ENCODE measurements at places on chromosomes 7 and 10.

- DNase-seq = no peak
Observed at GRCh38 chr7:41027428-41028115, 675.3 kb downstream of the INHBA start.

GRCh38 chr10:33772370-33773252, 438.1 kb upstream of the NRP1 start:
- DNase-seq = no peak

GRCh38 chr7:39987641-39988347, 37.7 kb downstream of the CDK13 start:
- no peak for DNase-seq

DNA sequence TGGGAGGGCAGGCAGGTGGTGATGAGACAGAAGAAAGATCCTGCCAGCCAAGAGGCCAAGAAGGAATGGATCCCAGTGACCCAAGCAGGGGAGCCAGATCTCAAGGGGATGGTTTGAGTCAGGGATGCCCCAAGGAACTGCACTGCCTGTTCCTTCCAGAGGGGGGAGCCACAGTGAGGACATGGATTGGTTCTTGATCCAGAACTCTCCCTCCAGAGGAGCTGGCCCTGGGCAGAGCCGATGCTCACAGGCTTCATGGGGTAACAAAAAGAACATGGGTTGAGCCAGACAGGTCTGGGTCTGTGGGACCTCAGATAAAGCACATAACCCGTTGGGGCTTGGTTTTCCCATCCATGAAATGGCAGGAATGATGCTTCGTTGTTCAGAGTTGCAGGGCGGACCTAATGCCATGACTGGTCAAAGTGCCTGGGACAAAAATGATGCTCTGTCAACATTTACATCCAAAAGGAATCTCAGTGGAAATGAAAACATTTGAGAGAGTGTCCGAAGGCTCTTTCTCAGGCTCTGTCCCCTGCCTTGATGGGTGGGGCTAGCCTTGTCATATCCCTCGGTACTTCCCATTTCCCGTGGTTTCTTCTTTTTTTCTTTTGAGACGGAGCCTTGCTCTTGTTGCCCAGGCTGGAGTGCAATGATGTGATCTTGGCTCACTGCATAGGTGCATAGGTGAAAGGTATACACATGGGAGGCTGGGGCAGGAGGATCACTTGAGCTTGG, 4.7 kb upstream of the DENND2A start:
- peak; percentile 58 for DNase-seq

- DNase-seq = no peak
Observed at GRCh38 chr10:101064415-101065030, 2.7 kb downstream of the KAZALD1 start.

DNA sequence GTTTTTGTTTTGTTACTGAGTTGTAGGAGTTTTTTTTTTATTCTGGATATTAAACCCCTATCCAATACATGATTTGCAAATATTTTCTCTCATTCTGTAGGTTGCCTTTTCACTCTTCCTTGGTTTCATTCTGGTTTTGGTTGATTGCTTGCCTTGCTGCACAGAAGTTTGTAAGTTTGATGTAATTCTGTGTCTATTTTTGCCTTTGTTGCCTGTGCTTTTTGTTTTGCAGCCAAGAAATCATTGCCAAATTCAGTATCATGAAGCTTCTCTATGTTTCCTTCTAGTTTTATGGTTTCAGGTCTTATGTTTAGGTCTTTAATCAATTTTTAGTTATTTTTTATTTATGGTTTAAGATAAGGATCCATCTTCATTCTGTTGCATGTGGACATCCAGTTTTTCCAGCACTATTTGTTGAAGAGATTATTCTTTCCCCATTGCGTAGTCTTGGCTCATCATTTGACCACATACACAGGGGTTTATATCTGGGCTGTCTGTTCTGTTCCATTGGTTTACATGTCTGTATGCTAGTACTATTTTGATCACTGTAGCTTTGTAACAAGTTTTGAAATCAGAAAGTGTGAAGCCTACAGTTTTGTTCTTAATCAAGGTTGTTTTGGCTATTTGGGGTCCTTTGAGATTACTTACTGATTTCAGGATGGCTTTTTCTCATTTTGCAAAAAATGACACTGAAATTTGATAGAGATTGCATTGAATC, 26.4 kb downstream of the BMPR1A start:
- no peak for DNase-seq

DNA sequence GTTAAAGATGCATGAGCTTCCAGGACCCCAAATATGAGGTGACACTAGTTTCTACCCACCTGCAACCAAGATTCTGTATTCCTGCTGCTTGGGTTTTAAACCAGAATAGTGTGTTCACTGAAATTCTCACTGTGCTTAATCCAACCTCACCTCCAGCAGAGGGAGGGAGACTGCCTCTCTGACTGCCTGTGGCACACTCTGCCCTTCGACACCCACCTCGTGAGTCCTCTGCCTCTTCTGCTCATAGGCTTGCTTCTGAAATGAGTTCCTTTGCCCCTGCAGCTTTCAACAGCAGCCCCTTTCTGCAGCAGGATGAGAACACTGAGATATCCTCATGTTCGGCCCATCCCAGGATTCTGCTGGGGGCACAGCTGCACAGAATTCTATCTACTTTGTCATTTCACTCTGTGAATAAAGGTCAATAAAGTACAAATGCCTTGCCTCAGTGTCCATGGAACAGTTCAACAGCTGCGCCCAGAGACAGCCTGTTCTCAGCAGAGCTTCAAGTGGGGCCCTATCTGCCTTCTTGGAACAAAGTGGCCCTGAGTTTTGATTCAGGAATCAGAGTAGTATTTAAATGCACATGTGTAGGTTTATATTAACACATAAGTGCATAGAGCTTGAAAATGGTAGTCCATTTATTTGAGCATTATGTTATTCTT, 632.5 kb downstream of the TNS3 start:
- DNase-seq = no peak

GRCh38 chr10:34281661-34282582, 533.2 kb downstream of the PARD3 start:
- DNase-seq = no peak

DNA sequence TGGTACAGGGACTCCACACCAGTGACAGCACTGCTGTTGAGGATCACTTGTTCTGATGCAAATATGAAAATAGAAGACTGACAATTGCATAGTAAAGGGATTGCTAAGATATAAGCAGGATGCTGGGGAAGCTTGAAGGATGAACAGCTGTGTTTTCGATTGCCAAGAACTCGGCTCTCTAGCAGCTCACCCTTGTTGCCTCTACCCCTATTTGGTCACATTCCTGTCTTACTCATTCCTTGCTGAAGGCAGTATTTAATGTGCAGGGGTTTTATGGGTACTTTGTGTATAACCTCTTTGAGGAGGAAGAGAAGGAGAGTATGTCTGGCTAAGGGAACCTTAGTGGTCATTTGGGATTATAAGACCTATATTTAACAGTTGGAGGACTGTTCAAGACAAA, 218.8 kb downstream of the AUTS2 start:
- no peak for DNase-seq

- no peak for DNase-seq
Observed at GRCh38 chr10:4213441-4213840, 428.4 kb upstream of the KLF6 start.

GRCh38 chr10:33609546-33609945, 275.1 kb upstream of the NRP1 start:
- DNase-seq = no peak

DNA sequence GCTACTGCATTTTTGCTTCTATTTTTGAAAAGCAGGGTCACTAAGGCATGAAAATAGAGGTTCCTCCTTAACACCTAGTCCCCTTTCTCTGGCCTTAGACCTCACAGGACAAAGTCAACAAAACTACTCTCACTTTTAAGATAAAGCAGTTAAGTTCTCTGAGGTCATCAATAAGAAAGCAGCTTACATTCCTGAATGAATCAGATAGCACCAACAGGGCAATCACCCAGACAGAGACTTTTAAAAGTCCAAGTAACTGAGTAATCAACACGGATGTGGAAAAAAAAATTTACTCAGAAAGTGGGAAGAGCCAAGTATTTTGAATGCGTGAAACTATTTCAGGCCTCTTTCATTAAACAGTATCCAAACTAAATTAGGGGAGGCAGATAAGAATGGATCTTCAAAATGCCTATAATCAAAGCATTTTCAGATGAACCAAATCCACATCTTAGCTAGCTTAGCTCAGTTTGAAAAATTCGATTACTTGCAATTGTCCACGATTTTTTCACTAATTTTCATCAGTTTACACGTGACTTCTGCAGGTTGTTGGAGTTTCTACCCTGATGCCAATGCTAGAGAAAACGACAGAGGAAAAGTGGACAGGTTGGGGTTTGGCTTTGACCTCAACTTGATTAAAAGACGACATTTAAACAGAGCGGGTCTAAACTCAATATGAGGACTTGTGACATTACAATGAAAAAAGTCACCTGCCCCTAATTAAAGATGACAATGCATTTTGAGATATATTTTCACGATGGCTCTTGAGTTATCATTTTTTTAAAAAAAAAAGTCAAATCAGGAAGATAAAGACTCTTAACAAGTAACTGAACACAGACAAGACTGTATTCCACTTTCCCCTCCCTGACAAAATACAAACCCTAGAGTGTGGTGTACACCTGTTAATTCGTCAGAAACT, 1.6 kb downstream of the BEND7 start:
- no peak for DNase-seq

DNA sequence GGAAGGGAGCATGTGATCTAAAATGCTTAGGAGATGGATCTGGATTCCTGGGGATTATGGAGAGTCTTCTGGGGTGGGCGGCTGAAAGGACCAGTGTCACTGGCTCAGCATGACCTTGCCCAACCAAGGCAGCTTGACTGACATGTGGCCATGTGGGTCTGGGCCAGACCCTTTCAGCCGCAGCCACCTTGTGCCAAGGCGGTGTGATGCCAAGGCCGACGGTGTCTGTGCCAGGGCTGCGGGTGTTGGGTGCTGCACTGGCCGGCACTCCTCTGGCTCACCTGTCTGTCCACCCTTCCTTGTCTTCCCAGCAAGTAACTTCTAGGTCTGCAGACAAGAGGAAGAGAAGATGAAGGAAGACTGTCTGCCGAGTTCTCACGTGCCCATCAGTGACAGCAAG, 8.8 kb downstream of the DEPP1 start:
- DNase-seq = no peak

DNA sequence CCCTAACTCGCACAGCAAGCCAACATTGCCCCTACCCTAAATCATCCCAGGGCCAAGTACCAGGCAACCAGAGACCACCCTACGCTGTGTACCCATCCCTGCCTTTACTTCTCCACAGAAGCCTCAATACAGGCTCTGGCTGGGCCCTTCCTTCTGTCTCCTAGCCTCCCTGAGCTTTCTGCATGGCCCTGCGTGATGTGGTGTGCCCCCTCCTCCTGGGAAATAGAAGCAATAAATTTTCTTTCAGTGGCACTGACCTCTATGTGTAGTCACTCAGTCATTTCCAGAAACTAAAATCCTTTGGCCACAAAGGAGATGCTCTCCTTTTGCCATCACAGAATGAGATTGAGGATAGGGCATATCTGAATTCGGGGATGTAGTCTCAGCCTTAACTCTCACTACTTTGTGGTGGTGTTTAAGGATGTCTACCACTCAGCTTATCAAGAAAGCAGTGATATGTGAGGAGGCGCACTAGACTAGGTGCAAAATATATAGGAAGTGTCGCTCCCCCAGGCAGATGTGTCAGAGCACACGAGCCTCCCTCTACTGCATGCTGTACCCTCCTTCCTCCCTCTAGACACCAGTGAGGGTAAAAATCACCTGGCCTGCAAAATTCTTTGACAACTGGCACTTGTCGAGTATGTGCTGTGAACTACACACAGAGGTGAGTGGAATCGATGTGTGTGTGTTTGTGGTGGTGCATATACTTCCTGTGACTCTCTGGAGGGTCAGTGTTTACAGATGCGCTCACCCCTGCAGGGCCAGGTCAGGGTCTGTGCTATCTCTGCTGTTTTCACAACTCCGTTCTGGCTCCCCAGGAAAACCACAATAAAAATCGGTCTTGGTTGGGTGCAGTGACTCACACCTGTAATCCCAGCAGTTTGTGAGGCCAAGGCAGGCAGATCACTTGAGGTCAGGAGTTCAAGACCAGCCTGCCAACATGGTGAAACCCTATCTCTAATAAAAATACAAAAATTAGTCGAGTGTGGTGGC, 825.9 kb upstream of the IGFBP3 start:
- DNase-seq = no peak

- no peak for DNase-seq
Observed at GRCh38 chr10:113300617-113301016, 252.2 kb upstream of the HABP2 start.

DNA sequence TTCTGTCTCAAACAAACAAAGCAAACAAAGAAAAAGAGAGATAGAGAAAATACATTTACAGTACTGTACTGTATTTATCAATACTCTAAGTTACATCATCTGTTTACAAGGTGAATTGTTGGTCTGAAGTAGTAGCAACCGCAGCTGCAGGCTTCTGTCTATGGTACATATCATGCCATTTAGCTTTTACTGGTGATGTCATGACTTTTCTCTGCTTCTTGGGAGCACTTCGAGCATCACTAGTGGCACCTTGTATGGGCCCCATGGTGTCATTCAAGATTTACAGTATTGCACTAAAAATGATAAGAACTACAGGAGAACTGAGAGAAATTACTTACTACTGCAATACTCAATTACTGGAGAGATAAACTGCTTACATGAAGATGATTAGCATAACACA, 826.9 kb downstream of the CNTNAP2 start:
- DNase-seq = no peak

GRCh38 chr7:75611557-75612178, 119.5 kb downstream of the SPDYE5 start:
- DNase-seq = no peak

GRCh38 chr7:118312966-118313365, 88.5 kb downstream of the ANKRD7 start:
- no peak for DNase-seq

DNA sequence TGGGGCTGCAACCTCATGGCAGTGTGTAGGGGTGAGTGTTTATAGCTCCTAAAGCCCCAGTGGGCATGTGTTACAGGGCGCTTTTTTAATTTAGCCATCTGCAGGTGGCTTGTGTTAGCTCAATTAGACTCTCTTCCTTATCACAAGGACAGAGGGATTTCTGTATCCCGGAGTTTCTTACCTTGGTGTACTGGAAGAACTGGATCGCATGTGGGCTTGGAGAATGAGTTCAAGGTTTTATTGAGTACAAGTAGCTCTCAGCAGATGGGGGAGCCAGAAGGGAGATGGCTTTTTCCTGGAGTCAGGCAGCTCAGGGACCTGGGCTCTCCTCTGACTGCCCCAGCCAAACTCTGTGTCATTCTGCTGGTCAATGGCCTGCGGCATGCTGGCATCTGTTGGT, 153.5 kb upstream of the C7orf33 start:
- DNase-seq = no peak

DNA sequence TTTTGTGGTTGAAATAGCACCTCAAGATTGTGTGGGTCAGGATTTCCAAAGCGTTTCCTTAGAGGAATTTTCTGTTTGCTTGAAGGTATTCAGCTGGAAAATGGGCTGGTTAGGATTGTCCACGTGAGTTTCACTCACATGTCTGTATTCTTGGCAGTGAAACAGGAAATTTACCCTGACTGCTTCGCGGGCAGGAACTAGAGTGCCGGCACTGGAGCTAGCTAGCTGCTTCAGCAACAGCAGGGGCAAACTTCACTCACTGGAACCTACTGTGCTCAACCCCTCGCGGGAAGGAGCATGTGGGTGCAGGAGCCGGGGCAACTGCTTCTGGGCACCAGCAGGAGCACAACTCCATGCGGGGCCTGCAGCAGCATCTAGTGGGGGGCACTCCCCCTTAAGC, 38.0 kb upstream of the RTKN2 start:
- peak; percentile 12 for DNase-seq

Measured in activated CD4-positive, alpha-beta T cell treated with anti-CD3 and anti-CD28 coated beads for 48 hours (primary cell).